ENCODE measurements at places on chromosomes 3 and 15.

GRCh38 chr3:134325706-134326105, 48.5 kb downstream of the AMOTL2 start:
- DNase-seq = no peak

DNA sequence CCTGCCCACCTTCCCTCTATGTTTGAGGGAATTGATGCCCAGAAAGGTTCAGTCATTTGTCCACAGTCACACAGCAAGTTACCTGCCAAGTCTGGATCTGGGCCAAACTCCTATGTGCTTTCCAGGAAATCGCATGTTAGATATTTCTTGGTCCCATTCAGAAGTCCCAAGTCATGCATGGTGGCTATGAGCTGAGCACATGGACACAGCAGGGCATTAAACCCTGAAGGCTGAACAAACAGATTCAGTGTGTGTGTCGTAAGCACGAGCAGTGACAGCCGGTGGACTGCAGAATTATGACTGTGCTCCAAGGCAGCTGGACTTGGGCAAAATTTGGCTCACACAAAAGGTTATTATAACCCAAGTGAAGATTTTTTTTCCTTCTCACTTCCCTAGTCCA, 11.4 kb upstream of the SLC6A6 start:
- no peak for DNase-seq

GRCh38 chr15:89785064-89785773, 9.1 kb downstream of the MESP2 start:
- DNase-seq = no peak

DNA sequence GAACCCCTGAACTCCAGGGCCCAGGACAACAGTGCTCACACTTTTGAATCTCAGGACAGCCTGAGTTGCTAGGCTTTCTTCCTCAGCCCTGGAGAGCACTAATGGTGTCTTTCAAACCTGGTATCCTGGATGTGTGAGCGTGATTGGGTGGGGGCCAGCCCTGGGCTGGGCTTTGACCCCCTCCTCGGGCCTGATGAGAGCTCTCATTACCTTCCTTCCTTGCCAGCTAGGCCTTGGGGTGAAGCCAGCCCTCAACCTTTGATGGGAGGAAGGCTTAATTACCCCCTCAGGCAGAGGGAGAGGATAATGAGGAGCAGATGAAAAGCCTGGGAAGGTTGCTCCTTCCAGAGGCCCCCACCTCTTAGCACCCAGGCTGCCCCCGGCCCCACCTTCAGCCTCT, 31.1 kb upstream of the INSYN1 start:
- no peak for DNase-seq

DNA sequence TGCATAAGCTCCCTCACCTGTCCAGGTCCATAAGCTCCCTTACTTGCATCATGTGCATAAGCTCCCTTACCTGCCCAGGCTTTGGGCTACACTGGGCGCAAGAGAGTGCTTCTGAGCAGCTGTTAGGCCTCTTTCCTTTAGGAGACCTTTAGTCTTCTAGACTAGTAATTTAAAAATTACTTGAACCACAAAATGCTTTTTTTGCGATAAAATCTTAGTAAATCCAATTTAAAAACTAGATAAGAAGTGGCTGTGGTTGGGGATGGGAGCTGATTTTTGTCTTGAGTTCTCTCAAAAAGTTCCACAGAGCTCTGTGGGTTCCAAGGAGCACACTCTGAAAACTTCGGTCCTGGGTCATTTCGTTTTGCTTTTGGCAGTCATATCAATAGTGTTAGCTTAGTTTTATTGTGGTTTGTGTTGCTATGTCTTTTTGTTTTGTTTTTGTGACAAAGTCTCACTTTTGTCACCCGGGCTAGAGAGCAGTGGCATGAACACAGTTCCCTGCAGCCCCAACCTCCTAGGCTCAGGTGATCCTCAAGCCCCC, 6.7 kb downstream of the CEMIP start:
- DNase-seq = no peak

DNA sequence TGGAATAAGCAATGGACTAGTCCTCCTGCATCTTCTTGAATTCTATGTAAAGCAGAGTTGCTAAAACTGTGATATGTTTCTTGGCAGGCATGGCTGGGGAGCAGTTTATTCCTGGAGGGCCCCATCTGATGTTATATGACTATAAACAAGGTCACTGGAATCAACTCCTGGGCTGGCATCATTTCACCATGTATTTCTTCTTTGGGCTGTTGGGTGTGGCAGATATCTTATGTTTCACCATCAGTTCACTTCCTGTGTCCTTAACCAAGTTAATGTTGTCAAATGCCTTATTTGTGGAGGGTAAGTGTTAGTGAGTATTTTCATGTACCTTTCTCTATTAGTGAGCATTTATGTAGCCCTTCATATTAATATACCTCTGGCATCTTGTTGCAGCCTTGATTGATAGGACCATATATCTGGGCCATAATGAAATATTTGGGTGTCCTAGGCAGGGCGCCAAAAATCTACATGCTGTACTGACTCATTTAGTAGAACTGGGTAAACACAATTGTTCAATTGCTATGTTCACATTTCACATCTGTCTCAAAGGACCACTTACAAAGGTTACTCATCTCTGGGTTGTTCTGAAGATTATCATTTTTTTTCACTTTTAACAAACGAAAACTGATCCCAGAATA, 52.6 kb upstream of the ADGRG7 start:
- DNase-seq = no peak

DNA sequence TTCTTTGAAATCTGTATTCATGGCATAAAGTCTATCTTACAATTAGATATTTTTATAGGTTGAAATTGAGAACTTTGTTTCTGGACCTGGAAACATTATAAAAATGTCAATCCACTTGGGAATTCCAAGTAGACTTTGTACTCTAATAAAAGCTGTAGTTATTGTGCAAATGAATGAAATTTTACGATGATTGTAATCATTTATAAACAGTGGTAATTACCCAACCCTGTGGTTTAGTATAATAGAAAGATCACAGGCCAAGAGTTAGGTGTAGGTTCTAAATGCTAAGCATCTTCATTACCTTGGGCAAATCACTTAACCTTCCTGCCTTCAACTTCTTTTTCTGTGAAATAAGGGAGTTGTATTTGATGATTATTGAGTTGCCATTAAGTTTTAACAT, 13.2 kb upstream of the SLC7A14 start:
- DNase-seq = no peak

DNA sequence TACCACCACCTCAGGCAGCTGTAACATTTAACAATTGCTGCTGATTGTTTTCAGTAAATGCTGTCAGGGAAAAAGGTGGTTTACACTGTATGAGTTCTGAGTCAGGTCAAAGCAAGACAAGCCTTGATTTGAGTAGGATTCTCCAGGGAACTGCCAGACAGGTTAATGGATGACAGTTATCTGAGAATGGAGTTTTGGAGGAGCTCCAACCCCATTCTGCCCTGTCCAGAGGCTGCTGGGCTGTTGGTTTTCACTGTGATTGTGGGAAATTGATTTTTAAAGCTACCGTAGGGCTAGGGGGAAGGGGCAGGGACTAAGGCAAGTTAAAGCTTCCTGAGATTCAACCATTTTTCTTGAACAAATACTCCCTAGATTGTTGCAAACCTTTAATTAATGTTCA, 39.9 kb downstream of the TICRR start:
- DNase-seq = no peak

GRCh38 chr3:101886626-101887025, 37.3 kb downstream of the NFKBIZ start:
- no peak for DNase-seq

- peak; percentile 71 for DNase-seq
Measured at GRCh38 chr3:72347819-72348319, 500.4 kb downstream of the SHQ1 start.

DNA sequence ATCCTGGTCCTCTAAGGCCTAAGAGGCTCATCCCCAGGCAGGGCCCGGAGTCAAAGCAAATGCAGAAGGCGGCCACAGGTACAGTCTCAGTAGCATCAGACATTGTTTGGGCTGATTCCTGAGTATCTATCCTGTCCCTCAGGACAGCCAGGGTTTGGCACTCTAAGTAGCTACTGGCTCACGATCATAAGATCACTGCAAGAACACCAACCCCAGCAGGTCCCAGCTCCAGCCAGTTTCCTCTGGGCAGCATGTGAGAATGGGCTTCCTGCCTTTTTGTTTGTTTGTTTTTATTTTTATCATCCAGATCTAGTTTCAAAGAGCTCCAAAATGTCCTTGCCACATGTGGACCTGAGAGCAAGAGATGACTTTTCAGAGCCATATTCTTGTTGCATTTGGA, 32.7 kb downstream of the LRRFIP2 start:
- no peak for DNase-seq

DNA sequence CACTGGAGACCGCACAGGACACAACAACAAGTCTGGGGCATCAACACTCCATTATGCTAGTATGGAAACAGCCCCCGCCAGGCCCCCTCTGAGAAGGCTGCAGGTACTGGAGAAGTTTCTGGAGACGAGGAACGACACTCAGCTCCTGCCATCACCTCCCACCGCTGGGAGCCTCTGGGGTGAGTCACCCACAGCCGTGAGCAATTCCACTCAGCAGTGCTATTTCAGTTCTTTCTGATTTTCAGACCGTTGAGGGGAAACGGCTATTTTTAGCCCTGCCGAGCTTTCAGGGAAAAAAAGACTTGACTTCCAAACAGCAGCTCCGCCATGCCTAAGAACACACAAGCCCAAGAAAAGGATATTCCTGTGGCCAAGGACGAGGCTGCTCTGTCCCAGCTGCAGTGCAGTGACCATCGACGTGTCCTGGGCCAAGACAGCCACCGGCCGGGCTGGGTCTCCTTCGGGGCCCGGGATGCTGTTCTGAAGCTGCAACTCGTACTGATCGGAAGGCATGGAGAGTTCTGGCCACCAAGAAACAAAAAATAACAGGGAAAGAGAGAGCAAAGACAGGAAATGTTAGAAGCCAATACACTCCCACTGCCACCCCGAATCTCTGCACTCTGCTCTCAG, 40.8 kb downstream of the NUP210 start:
- peak; percentile 84 for DNase-seq

- DNase-seq = no peak
Measured at GRCh38 chr3:187516446-187517185, 148.4 kb downstream of the RTP4 start.

DNA sequence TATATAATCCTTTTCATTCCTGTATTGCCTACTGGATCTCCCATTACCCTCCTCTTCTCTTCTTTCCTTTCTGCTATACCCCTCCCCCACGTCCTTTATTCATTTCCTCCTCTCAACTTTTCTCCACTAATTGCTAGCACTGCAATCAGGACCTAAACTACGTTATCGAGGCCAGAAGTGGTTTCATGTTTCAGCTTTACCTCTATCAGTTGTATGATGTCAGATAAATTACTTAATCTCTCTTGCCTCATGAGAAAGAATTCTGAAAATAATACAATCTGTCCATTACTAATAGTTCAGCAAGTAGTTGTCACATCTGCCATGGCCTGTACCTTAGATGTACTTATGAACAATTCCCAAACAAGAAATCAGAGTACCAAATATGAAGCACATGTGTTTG, 10.6 kb downstream of the POPDC2 start:
- no peak for DNase-seq

DNA sequence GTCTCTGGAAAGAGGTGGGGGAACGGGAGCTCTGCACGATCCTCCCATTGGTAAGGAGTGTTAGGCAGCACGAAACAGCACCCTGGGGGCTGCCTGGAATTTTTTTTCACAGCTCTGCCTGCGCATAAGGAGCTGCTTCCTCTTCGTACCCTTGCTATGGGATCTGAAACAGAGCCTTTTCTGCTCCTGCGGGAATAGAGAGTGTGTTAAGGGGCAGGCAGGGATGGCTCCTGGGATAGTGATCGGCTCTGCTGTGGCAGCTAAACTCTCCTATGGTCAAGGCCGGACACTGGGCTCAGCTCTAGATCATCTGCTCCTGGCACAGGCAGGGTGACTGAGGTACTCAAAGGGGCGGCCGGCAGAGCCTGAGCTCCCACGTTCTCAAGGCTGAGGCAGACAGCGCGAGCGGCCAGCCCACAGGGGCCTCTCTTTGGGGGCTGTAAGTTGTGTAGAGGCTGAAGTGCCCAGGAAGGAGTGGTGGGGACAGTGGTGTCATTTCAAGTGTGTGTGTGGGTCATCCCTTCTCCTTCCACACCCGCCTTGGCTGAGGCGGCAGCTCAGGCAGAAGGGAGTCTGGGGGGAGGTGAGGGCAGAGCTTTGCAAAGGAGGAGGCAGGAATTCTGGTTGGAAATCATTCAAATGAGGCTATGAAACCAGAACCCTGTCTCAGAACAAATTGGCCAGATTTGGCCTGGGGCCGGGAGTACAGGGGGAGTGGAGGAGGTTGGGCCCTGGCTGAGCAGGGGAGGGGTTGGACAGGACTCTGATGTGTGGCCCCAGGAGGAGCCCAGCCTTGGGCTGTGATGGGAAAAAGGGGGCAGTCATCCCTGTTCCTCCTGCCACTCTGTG, 31.0 kb downstream of the EPHB3 start:
- peak; percentile 96 for DNase-seq

DNA sequence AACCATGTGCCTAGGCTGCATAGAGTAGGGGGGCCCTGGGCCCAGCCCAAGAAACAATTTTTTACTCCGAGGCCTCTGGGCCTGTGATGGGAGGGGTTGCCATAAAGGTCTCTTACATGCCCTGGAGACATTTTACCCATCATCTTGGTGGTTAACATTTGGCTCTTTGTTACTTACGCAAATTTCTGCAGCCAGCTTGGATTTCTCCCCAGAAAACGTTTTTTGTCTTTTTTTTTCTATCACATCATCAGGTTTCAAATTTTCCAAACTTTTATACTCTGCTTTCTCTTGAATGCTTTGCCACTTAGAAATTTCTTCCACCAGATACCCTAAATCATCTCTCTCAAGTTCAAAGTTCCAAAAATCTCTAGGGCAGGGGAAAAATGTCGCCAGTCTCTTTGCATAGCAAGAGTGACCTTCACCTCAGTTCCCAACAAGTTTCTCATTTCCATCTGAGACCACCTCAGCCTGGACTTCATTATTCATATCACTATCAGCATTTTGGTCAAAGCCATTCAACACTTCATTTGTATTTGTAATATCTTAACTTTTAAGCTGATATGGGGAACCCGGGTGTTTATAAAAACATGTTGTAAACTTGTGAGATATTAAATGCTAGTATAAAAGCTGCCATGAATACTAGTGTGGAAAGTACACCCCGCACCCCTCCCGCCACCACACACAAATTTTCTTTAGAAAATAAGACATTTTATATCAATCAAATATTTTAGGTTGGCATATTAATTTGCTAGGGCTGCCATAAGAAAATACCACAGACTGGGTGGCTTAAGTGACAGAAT, 56.0 kb upstream of the PLSCR4 start:
- DNase-seq = no peak

DNA sequence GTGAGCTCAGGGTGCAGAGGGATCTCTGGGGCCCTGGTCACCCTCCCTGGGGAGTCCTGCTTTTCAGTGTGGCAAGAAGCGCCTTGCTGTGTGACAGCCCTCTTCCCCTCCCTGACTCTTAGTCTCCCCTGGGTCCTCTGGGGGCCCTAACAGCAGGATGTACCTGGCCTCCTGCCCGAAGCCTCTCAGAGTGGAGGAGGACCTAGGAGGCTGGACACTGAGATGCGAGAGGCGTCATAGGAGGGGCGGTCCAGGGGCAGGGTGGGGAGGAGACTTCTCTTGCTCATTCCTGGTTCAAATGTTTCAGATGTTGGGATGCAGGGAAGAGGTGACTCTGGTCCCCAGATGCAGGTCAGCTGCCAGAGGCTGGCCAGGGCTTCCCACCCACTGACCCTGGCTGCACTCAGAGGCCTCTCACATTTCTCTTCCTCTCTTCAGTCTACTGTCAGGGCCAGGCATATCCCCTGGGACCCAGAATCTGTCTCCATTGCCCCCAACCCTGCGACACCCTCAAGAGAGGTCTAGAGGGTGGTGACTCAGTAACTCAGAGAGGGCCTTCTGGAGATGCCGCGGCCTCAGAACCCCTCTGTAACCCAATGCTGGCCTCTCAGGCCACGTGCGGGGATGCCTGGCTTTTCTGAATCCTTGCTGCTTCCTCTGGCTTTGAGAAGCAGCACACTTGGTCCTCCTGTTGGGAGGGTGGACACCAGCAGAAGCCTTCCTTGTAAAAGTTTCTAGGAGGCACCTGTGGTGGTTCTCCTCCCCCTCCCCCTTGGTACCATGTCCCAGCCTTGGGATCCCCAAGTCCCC, 25.9 kb downstream of the SNX33 start:
- DNase-seq = peak; percentile 95
